Thymus (tissue), 14 donors: ENCODE measurements at places on chromosomes 4 and X. TPM values are rescaled to one million over a fixed set of nuclear protein-coding genes. Genes with fewer than 3 reads are reported as not detected.

DNA sequence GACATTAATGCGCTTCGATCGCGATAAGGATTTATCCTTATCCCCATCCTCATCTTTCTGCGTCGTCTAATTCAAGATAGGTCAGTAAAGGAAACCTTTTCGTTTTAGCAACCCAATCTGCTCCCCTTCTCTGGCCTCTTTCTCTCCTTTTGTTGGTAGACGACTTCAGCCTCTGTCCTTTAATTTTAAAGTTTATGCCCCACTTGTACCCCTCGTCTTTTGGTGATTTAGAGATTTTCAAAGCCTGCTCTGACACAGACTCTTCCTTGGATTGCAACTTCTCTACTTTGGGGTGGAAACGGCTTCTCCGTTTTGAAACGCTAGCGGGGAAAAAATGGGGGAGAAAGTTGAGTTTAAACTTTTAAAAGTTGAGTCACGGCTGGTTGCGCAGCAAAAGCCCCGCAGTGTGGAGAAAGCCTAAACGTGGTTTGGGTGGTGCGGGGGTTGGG, 528 bp upstream of the FGF2 start:
- no peak for DNase-seq

DNA sequence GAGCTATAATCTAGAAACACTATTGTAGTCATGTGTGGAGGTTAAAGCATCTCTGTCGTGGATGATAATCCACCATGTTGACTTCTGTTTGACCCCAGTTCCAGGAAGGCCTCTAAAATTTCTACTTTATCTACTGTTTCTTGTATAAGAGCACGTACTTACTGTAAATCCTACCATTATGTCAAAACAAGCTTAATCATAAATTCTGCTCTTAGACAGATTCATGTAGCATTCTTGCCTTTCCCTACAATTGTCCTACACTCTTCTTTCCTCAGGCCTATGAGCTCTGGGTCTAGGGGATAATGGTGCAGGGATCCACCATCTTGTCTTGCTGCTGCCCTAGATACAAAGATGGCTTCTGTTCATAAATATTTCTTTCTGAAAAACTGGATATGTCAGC, 2594.3 kb downstream of the ARAP2 start:
- DNase-seq, result no peak

DNA sequence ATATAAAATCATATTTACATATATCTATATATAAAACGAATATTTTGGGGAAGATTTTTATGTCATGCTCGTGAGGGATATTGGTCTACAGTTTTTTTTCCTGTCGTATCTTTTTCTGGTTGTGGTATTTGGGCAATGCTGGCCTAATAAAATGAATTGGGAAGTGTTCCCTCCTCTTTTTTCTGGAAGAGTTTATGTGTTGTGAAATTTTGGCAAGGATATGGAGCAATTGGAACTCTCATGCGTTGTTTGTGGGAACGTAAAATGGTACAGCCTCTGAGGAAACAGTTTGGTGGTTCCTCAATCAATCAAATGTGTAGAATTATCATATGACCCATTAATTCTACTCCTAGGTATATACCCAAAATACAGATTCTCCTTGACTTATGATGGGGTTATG, 69.8 kb downstream of the ZNF182 start:
- DNase-seq, result no peak

- DNase-seq, result no peak
These were observed 165.1 kb upstream of the POF1B start for GRCh38 chrX:85544609-85545008.

GRCh38 chr4:128525992-128526630, 238.5 kb upstream of the PGRMC2 start:
- no peak for DNase-seq

DNA sequence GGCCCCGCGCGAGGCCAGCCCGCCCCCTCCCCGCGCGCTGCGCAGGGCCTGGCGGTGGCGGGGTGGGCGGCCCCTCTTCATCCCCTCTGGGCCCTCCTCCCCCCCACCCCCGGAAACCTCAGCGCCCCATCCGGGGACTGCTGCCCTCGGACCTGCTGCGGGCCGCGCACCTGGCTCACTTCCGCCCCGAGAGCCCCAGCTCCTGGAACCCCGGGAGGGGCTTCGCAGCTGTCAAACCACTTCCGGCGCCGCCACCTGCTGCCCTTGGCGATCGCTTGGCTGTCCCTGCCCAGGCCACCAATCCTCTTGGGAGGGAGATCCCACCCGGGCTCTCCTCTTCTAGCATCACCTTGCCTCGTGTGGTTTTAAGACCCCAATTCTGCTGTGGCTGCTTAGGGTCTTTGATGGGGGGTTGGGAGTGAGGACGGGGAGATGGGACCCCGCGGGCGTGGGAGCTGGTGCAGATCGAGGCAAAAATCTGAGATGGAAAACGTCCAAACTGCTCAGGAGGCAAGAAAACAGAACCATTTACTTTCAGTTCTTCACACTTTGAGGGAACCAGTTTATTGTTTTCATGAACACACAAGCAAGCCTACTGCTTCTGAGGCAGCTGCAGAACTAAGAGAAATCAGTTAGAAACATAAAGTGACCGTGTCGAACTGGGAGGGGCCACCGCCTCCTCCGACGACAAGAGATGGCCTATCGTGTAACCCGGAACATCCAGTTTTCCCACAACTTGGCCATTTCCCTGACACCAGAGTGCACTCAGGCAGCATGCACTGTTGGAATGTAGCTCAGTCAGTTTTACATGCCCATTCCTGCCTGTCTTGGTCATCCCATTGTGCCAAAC, 754 bp downstream of the MTMR1 start:
- no peak for DNase-seq

AMTN gene
- 1.4 TPM for polyA plus RNA-seq
